ENCODE measurements at places on chromosomes 1 and 21.

DNA sequence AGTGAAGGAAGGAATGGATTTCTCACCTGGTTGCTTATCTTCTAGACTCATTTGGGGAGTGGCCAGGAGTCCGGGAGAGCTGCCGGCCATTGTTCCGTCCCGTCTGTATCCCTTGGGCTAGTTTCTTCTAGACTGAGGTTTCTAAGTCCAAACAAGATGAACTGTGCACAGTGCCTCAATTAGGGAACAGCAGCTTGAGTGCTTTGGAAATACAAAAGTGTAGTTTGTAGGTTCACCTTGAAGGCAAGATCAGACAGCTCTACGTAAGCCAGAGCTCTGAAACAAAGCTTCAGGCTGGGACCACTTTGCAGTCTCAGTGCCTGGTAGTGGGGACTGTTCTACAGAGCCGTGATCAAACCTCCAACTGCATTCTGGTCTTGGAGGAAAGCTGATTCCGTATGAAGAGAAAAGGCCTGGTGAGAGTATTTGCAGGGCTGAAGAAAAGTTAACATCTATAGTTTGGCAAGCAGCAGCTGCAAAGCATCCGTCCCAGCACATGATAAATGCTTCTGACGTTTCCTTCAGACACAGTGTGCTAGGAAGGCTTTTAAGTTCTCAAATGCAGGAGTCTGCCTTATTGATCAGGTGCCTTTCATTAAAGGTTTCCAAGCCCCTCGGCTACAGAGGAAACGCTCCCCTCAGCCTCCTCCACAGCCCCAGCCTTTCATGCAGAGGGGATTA is 432.8 kb downstream of the KIF26B start:
- no peak for DNase-seq

- no peak for DNase-seq
These were observed 4.1 kb upstream of the MTOR start for GRCh38 chr1:11266268-11267074.

GRCh38 chr21:35885942-35886541 is 174.3 kb downstream of the SETD4 start:
- no peak for DNase-seq

- no peak for DNase-seq
These were observed 451.1 kb downstream of the LTN1 start for GRCh38 chr21:28541371-28542112.

DNA sequence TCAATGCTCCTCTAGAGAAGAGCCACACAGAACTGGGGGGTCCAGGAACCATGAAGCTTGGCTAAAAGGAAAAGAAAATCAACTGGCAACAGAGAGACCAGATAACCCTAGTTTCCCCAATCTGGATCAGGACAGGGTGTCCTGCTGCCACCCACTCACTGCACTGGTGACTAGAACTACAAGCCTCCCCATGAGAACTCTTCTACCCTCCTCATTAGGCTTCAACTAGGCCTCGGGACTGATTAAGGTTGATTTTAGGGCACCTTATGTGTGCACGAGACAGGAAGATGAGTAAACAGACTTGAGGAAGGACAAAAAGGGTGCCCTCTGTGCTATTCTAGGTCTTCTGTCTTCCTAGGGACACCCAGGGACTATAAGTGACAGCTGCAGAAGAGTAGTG is 2.3 kb upstream of the SF3B4 start:
- DNase-seq = no peak

GRCh38 chr1:235052067-235053008 is 76.3 kb downstream of the TOMM20 start:
- no peak for DNase-seq

GRCh38 chr1:29808141-29808995 is 572.0 kb downstream of the PTPRU start:
- DNase-seq = no peak

GRCh38 chr1:228695015-228695955 is 40.0 kb upstream of the RHOU start:
- no peak for DNase-seq

DNA sequence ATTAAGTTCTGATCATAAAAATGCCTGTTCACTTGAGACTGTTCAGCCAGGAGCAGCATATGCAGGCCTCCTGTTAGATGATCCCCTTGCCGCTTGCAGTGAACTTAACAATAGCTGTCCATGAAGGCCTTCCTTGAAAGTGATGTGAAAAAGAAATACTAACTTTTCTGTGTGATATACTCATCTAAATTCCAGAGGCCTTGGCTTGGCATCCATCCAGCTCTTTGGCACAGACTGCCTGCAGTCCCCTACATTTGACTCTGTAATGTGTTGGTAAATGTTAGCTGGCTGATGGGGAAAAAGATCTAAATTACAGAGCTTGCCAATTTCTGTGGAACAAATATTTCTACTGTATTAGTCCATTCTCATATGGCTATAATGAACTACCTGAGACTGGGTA is 73.7 kb downstream of the KCNK2 start:
- DNase-seq = no peak

DNA sequence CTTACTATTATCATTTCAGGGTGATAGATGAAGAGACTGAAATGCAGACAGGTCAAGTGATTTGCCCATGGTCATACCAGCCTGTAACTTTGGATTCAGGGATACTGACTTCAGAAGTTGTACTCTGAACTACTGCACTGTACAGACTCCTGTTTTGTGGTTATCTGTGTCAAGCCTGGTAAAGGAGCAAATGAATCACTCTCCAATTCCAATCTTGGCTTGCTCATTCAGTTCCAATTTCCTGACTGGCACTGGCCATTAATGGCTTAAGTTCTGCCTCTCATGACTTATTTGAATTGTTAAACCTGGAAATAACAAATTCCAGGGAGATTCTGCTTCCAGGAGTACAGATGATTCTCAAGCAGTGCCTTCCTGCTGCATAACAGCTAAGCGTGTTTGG is 45.4 kb upstream of the PLD5 start:
- no peak for DNase-seq

DNA sequence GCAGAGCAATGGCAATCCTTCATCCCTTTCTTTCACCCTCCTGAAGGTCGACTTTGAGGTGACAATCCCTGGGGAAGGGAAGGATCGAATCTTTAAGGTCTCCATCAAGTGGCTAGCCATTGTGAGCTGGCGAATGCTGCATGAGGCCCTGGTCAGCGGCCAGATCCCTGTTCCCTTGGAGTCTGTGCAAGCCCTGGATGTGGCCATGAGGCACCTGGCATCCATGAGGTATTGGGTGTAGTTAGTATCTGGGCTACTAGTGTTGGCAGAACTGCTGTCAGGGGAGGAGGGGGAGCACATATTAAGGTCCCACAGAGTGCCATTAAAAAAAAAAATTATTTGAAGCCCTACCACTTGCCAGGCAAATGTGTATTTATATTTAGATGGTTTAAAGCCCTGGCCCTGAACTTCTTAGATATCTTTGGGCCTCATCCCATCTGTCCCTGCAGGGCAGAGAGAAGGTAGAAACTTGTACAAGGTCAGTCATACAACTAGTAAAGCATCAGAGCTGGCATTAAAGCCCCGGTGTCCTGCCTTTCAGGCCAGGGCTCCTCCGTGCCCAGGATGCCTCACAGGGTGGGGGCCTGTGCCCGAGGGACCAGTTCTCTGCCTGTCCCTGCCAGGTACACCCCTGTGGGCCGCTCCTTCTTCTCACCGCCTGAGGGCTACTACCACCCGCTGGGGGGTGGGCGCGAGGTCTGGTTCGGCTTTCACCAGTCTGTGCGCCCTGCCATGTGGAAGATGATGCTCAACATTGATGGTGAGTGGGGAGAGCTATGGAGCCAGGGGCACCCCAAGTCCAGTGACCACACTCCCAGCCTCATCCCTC is 10.3 kb downstream of the AGO1 start:
- DNase-seq = no peak

DNA sequence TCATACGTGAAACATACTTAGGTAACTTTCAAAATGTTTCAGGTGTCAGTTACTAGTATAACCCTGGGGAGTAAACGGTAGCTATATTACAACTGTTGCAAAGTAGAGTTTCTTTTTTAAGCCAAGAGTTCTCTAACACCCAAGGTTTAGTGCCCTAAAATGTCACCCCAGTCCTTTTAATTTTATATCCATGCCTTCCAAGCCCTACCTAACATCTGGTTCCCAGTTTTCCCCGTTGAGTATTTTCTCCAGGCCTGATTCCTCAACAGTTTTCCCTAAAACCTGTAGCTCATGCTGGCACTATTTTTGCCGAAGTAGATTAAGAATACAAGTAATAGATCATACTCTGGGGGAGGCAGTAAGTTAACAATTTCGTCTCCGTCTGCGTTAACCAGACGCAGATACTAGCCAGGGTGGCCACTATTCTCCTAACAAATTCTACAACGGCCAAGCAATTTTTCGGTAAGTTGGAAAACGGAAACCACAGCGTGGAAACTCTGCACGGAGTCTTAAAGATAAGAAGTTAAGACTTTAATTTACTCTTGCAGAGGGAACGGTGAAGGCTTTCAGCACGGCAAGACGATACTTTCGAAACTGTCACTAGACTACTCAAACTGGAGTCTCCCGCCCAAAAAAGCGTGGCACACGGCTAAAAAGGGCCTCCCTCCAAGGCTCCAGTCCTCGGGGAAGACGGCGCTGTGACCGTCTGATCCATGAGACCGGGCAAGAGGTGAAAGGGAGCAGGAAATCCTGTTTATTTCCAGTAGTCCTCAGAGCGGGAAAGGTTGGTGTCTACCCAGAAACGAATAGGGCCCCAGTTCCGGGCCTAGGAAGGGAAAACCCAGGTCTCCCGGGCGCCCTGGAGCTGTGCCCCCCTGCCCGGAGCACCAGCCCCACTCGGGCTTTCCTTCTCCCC is 945 bp downstream of the SRSF4 start:
- DNase-seq = no peak

GRCh38 chr1:64595871-64596515 is 126.1 kb downstream of the CACHD1 start:
- no peak for DNase-seq

GRCh38 chr1:212595787-212596714 is 12.5 kb upstream of the ATF3 start:
- no peak for DNase-seq

- no peak for DNase-seq
These were observed 82.2 kb upstream of the AK4 start for GRCh38 chr1:65065524-65066418.

DNA sequence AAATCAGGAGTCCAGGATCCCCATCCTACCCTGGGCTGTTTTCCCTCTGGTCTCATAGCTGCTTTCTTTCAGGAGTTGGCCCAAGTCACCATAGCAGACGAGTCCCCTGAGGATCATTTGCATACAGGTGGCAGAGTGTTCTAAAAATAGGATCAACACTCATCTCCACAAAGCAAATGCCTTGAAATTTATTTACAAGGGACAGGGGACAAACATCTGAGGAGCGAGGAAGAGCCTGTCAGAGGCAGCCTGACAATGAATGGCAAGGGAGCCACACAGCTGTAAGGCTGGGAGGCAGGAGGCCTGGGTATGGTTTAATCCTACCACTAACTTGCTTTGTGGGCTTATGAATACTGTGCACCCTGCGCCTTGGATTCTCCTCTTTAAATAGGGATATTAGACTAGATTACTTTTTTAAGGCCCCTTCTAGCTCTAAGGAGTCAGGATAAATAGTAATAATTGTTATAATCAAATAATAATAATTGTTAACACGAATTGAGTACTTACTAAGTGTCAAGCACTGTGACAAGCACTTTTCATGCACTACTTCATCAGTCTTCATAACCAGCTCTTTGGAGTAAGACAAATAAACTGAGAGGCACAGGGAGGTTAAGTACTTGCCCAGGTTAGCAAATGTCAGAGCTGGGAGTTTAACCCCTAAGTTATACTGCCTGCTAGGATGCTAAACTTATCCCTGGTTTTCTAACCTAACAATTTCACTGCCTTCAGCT is 34.5 kb downstream of the RAB3B start:
- DNase-seq = no peak

DNA sequence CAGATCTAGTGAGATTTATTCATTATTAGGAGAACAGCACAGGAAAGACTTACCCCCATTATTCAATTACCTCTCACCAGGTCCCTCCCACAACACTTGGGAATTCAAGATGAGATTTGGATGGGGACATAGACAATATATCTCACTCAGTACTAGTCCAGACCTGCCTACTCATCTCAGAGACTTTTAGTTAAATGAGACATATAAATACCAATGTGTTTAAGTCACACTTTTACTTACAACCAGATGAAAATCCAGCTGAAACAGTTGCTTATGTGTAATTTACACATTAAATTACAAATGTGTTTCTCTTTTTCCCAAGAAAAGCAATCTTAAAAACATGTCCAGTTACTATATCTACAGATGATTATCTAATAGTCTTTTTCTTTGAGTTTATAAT is 1145.6 kb downstream of the KCNT2 start:
- DNase-seq = no peak

GRCh38 chr1:52674497-52675384 is 23.4 kb downstream of the COA7 start:
- DNase-seq = no peak

DNA sequence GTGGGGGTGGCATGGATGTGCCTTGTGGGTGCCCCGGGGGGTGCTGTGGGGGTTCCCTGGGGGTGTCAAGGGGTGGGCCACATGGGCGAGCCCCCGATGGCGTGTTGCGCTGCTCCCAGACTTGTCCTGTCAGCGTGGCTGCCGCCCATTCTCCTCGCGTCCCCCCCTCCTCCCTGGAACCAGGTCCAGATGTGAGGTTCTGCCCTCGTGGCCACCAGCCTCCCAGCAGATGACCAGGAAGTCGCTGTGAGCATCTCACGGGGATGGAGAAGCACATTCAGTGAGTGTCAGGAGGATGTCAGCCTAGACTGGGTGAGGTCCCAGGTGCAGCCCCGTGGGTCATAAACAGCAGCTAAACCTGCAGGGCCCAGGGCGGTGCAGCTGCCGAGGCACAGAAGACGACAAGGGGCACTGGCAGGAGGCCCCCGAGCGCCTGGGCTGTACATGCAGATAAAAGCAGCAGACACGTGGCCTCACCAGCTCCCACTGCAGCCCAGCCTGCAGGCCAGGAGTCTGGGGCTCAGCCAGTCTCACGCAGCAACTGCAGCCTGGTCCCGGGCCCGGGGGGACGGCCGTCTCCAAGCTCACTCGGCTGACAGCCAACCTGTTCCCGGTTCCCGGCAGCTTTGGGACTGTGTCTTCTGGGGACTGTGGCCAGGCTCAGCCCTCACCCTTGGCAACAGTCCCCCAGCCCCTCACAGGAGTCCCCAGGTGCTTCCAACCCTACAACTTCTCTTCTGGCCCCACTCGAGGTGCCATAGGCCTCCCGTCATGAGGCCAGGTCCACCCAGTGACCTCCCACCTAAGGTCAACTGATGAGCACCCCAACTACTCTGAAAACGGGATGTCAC is 17.5 kb upstream of the COL6A2 start:
- DNase-seq = no peak

- DNase-seq = no peak
These were observed 12.1 kb downstream of the SAMD11 start for GRCh38 chr1:935751-936231.

DNA sequence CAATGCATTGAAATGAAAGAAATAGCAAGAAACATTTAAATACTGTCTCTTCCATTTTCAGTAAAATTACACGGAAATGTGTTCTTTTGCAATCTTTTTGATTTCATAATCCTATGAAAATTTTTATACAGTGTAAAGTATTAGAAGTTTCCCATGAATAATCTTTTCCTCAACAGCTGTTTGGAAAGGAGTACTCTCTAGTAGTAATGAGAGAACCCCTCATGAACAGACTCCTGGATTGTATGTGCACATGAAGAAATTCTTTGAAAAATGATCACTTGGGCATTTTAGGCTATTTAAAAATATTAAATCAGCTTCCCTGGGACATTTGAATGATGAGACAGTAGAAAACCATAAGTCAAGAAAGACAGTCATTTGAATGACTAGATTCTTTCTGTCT is 64.4 kb downstream of the LHX9 start:
- no peak for DNase-seq
